ENCODE measurements at places on chromosomes 1 and 21.

DNA sequence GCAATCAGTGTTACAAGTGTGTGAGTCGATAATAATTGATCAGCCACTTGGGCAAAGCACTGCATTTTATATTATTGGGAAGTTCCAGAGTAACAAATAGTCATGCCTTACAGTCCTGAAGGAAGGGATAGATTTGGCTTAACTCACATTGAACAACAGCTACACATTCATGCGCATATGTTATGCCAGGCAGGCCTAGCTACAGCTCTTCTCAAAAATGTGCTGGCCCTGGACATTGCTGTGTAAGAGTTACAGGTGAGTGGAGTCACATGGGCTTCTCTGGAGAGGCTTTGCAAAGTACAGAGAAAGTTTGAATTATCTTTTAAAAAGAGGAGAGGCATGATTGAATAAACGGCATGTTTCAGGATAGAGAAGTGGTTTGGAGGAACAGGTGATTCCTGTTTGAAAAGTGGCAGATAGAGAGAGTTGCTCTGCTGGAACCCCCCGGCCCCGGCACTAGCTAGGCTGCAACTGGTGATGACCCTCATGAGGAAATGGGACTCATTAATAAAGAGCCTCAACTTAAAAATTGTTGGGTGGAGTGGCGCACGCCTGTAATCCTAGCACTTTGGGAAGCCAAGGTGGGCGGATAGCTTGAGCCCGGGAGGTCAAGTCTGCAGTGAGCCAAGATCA, 200.6 kb downstream of the CRB1 start:
- no peak for DNase-seq

- DNase-seq, result no peak
These were observed 370.6 kb downstream of the PTPRC start for GRCh38 chr1:199009447-199009846.

GRCh38 chr1:118788463-118788862, 199.7 kb downstream of the TBX15 start:
- no peak for DNase-seq

GRCh38 chr1:157523774-157524493, 28.4 kb downstream of the FCRL5 start:
- no peak for DNase-seq

GRCh38 chr1:65317866-65318653, 8.7 kb downstream of the DNAJC6 start:
- DNase-seq, result no peak

- no peak for DNase-seq
These were observed 1.7 kb downstream of the CEP170 start for GRCh38 chr1:243253211-243253925.

DNA sequence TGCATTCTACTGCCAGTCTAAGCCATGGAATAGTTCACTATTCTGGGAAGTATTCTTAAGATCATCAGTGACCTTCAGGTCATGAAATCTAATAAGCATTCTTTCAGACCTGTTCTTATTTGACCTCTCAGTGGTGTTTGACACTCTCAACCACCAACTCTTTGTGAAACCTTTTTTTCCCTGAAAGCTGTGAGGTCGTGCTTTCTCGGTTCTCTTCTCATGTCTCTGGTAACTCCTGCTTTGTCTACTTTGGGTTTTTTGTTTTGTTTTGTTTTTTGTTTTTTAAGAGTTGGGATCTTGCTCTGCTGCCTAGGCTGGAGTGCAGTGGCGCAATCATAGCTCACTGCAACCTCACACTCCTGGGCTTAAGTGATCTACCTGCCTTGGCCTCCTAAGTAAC, 56.3 kb downstream of the POU2F1 start:
- no peak for DNase-seq

DNA sequence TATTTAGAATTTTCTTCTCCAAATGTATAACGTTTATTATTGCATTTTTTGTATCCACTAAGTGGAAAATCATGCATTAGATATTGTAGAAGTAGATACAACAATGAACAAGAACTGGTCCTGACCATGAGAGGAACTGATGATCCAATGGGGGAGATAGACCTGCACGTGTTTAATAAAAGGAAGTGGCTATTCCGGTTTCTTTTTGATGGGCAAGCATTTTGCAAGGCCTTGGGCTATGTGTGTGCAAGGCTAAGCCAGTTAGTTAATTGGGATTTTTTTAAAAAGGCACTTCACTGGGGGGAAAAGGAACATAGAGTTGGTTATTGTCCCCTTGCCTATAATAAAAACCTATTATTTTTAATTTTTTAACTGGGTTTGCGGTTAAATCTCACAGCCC, 961 bp upstream of the VCAM1 start:
- no peak for DNase-seq

- DNase-seq, result no peak
These were observed 153.9 kb upstream of the SPAG17 start for GRCh38 chr1:118338936-118339335.

DNA sequence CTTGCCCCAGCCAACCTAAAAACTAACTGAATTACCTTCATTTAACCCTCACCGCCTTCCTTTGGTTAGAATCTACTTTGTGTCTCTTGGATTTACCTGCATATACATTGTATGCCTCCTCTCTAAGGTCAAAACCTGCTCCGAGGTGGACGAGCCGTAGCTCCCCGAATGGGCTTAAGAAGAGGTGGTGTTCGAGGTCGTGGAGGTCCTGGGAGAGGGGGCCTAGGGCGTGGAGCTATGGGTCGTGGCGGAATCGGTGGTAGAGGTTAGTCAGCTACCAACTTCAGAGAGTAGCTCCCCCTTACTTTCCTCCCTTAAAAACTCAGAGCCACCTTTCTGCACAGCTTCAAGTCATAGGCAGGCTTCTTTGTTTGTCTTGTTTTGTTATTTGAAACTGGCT, 9.2 kb downstream of the CHTOP start:
- no peak for DNase-seq
